Effector memory CD4-positive, alpha-beta T cell (primary cell): ENCODE measurements at places on chromosomes 4 and X.

DNA sequence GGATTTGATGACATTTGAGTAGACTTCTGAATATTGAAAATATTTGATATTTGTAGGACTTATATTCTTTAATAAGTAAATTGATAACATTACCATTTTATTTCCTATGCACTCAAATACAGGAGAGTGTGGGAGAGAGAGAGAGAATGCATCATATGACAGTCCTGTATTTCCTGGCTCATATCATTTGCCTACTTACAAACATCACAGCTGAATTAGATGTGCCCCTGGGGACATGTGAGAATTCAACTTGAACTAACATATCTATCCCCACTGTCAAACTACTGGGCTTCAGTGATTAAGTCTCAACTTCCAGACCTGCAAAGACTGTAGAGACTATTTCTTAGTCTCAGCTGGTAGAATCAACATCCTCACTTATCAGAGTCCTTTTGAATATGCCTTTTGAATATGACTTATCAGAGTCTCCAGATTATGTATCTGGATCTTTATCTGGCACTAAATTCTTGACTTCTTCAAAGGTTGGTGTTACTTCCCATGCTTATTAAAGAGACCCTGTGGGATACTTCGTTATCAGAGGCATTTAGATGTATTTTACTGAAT is 75.5 kb downstream of the PABPC4L start:
- DNase-seq: no peak

- DNase-seq: no peak
Observed at GRCh38 chrX:39008549-39008948, 207.3 kb downstream of the MID1IP1 start.

DNA sequence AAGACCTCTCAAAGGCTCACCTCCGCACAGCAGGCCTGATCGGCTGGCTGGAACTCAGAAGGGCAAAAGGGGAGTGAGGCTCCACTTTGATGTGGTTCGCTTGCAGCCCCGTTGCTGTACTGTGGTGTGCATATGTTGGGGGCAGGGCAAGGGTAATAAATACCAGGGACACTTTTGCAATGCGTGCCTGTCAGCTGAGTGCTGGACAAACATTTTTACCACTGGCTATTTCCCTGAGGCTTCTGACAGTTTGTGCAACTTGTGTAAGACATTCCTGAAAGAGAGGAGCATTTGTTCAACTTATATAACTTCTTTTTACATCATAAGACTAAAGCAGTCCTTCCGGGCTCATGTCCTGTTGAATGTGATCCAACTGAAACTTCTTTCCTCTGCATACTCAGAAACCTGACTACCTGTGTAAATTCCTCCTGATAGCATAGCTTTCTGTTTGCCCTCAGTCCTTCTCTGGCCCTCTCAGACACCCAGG is 82.3 kb downstream of the SPRY1 start:
- no peak for DNase-seq

DNA sequence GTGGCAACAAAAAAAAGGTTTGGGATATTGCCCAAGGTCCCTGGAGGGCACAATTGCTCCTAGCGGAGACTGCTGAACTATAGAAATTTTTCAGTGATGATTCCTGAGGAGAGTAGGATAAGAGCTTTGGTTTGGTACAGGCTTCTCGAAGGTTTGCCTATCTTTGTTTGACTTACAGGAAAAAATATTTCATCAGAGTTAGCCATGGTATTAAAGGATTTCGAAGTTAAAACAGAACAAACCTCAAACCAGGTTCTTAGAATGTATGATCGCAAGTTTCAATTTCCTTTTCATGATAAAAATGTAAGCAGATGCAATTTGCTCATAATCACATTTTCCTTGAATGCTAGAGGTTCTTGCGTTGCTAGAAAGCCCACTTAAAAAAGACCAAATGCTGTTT is 1.7 kb downstream of the EGFL6 start:
- DNase-seq: no peak
